ENCODE measurements at places on chromosomes 3 and 15.

GRCh38 chr3:149717391-149718056, 34.8 kb downstream of the COMMD2 start:
- peak; percentile 65 for DNase-seq

- DNase-seq = no peak
Measured at GRCh38 chr15:99452010-99452409, 113.8 kb upstream of the MEF2A start.

- DNase-seq = no peak
Measured at GRCh38 chr3:195570344-195570743, 13.4 kb downstream of the APOD start.

- no peak for DNase-seq
Measured at GRCh38 chr15:43974852-43975251, 148.1 kb downstream of the WDR76 start.

DNA sequence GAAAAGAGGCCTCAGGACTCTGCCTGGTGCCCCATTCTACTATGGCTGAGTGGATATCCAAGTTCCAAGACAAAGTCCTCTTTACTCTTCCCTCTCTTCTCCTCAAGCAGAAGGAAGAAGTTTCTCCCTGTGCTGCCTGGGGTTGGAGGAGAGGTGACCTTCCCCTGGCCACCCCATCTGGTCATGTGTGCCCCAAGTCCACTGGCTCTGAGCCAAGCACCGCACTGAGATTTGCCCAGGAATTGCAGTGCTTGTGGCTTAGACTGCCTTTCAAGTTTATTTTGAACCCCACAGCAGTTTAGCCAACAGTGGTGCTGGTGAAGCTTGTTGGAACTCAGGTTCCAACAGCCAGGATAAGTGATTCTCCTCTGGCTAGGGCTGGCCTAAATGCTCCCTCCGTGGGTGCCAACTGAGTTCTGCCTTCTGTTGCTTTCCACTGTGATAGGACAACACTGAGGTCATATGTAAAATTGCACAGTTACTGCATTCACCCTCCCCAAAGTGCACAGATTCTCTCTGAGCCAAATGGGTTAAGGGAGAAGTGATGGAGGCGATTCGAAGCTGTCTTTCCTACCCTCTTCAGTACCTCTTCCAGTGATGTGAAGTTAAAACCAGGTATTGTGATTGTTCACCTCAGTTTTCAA, 69.9 kb downstream of the TMCO5A start:
- peak; percentile 57 for DNase-seq

GRCh38 chr3:76646921-76647562, 392.9 kb upstream of the ROBO2 start:
- no peak for DNase-seq

- no peak for DNase-seq
Measured at GRCh38 chr3:172115059-172115458, 75.7 kb downstream of the FNDC3B start.

DNA sequence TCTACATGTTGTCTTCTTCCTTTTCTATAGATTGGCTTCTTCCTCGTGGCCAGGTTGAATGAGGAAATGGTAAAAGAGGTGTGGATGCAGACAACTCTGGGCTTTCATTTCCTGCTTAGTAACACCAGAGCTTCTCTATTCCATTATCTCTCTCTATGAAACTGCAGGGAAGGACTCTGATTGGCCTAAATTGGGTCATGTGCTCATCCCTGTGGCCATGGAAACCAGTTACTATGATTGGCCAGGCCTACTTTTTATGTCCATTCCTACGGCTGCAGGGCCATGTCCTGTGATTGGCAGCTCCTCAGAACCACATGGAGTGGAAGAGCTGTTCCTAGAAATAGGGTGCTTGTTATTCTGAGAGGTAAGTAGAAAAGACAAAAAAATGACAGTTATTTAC, 486.9 kb upstream of the ADAMTS9 start:
- DNase-seq = no peak

All from inflammatory macrophage treated with lipopolysaccharide for 4 hours (primary cell).